HT1080 (cell line): ENCODE measurements at places on chromosomes 6 and 20. TPM values are rescaled to one million over a fixed set of nuclear protein-coding genes. Genes with fewer than 3 reads are reported as not detected.

LY6G6D gene
- not detected in 2 replicates for total RNA-seq

SMOC2 gene
- not detected in 2 replicates for total RNA-seq

OLIG3 gene
- total RNA-seq, result not detected in 2 replicates

CST5 gene
- total RNA-seq, result not detected in 2 replicates

MUCL3 gene
- total RNA-seq, result not detected in 2 replicates

FAM110A gene
- 5.8 and 6.4 TPM in 2 replicates for total RNA-seq

MOXD1 gene
- total RNA-seq, result 4.0 and 6.1 TPM in 2 replicates

CPNE5 gene
- total RNA-seq, result 1.3 and 1.5 TPM in 2 replicates

ELOVL5 gene
- total RNA-seq, result 37.3 and 85.6 TPM in 2 replicates

GSTA1 gene
- total RNA-seq, result not detected in 2 replicates

COL9A3 gene
- 0.08 and 0.84 TPM in 2 replicates for total RNA-seq

RIMS4 gene
- total RNA-seq, result not detected in 2 replicates

ZSCAN23 gene
- total RNA-seq, result 0.43 and 0.84 TPM in 2 replicates

SRXN1 gene
- 73.8 and 81.3 TPM in 2 replicates for total RNA-seq

GMEB2 gene
- 18.3 and 22.0 TPM in 2 replicates for total RNA-seq

THBS2 gene
- 19.9 TPM in 2 replicates for total RNA-seq

CYP39A1 gene
- total RNA-seq, result 0.03 TPM in 2 replicates

ACSS1 gene
- 0.07 and 0.08 TPM in 2 replicates for total RNA-seq

KIF25 gene
- total RNA-seq, result not detected in 2 replicates

PDE7B gene
- 0.47 and 1.3 TPM in 2 replicates for total RNA-seq

PARD6B gene
- total RNA-seq, result 2.1 and 3.1 TPM in 2 replicates
